ENCODE measurements at places on chromosomes 2 and 18.

DNA sequence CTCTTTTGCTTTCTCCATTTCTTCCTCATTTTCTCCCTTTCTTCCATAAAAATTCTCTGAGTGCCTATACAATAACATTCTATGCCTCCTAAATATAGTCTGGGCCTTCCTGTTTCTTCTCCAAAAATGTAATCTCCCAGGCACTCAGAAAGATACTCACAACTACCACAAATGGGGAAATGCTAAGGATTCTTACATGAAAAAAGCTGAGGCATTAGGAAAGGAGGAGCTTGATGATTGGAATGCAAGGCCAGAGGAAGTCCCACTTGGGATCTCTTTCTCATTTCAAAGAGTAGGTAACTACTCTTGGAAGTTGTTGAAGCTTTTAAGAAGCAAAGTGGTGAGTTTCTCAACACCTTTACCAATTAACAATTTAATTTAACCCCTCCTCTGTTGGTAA is 3.4 kb downstream of the VSNL1 start:
- no peak for DNase-seq

DNA sequence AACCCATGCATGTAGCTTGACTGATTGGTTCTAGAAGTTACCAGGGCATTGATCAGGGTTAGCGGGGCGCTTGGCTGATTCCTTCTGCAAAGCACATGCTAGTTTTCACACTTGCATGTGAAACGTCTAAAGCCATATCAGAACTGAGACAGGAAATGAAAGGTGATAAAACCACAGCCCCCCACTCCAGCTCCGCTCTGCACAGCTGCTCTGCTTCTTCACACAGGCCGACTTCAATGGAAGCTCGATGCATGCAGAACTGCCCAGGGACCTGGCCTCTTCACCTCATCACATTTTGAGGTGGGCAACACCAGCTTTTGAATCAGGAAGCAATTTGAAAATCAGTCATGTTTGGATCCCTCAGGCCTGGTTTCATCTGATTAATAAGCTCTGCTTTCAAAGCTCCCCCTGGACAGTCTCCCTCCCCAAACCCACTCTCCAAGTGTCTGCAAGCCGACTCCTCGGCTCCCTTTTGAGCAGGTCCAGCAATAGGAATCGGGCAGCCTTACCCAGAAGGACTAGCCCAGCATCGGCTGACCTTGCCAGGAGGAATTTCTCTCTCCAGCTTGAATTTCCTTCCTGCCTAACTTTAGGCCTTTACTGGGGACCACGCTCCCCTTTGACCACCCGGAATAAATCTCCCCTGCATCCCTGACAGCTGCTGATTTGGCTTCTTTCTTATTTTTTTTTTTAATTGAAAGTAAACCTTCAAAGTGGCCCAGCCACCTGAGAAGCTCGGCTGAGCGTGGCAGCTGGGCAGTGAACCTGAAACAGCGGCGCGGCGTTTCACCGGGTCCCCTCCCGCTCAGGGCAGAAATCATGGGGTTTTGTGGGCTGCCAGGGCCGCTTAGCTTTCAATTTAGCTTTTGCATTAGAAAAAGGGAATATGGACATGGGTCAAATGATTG is 31.7 kb downstream of the HRH4 start:
- no peak for DNase-seq

GRCh38 chr18:32276256-32276655 is 86.4 kb downstream of the MEP1B start:
- no peak for DNase-seq

GRCh38 chr2:179917272-179917671 is 55.9 kb upstream of the ZNF385B start:
- no peak for DNase-seq

DNA sequence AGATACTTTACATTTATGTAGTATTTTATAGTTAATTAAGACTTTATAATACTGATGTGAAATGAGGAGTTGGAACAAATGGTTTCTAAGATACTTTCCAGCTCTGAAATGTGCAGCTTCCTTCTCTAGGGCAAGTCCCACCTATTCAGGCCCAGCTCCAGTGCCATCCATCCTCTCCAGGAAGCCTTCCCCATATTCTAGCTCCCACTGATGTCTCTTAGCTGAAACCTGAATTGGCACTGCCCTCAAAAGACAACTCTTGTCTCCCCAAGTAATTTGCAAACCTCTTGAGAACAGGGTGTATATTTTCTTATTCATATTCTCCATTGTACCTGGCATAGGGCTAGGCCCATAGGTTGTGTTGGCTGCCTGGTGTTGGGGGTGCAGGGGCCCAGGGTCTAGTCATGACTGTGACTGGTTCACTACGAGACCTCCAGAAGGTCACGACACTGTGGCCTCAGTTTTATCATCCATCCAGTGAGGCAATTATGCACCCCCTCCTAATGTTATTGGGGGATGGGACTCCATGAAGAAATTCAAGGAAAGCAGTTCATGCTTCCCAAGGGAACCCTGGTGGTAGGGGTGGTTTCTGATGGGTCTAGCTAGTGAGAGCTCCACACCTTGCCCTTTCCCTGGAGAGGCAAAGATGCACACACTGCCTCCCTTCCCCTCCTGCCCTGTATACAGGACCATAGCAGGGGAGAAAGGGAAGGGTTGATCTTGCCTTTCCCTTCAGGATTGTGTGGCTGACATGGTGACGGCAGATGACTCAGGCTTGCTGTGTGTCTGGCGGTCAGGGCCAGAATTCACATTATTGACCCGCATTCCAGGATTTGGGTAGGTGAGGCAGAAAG is 2.8 kb downstream of the WDR54 start:
- DNase-seq: no peak

- peak; percentile 96 for DNase-seq
Measured at GRCh38 chr18:36067055-36067957, at the start of gene RPRD1A. Gene RPRD1A, minus strand, starts transcription at chr18:36067559. Its CDS starts 155 bp downstream, at chr18:36067404.

DNA sequence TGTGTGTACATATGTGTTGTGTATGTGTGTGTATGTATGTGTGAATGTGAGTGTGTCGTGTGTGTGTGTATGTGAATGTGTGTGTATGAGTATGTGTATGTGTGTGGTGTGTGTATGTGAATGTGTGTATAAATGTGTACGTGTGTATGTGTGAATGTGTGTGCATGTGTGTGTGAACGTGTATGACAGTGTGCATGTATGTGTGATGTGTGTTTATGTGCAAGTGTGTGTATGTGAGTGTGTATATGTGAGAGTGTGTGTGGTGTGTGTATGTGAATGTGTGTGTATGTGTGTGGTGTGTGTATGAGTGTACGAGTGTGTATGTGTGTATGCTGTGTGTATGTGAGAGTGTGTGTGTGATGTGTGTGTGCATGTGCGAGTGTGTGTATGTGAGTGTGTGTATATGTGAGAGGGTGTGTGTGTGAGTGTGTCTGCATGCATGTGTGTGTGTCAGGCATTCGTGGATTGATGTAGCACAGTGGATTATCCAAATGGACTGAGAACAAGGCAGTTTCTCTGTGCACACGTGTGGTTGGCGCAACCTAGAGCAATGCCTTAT is 127.2 kb downstream of the SH3BP4 start:
- DNase-seq: no peak

DNA sequence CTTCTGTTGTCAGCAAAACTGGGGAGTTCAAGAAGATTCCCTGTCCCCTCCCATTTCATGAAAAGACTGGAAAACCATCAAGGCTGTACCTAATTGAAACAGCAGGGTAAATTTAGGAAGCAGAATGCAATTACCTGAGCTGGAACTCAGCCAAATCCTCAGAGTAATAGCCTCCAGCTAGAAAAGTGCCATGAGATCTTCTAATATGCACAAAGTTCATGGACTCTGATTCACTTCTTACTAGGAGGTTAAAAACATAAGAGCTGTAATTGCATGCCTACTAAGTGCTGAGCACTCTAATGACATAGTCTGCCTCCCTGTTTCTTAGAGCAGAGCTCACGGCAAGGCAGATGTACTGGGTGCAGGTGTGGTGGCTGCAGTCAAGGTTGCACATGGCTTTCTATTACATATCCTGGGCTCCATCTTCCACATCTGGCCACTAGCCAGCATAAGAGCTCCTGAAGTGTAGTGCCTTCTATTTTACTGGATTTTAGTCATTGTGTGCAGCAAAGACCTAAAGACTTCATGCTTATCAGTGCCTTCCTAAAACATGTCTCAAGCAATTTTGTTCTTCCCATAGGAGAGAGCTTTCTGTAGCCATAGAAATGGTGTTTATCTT is 341.7 kb downstream of the PTPRM start:
- no peak for DNase-seq

GRCh38 chr2:174686430-174686829 is 77.8 kb downstream of the CHRNA1 start:
- no peak for DNase-seq

DNA sequence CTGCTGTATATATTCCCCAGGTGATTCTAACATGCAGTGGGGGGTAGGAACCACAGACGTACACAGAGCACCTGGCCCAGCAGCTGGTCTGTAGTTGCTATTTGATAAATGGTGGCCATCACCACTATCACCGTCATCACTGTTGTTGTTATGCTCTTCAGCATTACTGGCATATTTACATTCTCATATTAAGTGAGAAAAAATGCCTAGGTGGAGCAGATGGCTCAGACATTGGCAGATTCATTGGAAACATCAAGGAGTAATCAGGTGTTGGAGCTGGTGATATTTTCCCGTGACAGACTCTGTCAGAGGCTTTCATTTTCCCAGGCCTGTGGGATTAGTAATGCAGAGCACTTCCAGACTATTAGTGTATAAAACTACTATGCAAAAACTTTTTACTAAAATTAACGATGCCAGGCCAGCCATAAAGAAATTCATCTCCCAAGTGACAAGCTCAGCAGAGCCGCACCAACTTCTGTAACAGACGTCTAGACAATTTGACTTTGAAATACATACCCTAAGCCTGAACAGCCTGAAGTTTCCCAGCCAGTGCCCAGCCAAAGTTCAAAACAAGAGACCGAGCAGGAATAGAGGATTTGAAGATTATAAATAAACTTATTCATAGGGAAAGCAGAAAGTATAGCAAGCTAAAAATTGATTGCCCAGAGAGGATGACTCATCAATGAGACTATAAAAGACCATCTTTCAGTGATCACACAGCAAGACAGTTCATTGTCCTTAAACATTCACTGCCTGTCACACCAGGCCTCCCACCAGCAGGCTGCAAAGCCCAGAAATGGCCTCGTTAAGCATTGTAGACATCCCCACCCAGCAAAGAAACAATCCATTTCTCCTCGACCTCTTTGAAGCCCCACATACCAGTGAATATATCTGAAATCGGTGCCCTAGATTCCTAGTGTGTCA is 247.4 kb upstream of the CHAC2 start:
- DNase-seq: peak; percentile 100

GRCh38 chr2:187862715-187863114 is 308.5 kb upstream of the TFPI start:
- no peak for DNase-seq

DNA sequence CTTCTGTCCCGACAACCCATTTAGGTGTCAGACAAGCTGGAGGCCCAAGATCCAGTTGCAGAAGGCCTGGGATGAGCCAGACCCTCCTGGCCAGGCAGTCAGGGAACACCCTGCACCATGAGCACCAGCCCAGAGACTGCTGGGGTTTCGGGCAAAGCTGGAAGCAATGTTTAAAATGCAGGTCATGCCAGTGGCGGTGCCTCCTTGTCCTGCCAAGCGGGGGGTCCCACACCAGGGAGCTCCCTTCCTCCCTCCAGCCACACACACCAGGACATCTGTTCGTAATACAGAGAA is 230.2 kb downstream of the ATAD2B start:
- no peak for DNase-seq

DNA sequence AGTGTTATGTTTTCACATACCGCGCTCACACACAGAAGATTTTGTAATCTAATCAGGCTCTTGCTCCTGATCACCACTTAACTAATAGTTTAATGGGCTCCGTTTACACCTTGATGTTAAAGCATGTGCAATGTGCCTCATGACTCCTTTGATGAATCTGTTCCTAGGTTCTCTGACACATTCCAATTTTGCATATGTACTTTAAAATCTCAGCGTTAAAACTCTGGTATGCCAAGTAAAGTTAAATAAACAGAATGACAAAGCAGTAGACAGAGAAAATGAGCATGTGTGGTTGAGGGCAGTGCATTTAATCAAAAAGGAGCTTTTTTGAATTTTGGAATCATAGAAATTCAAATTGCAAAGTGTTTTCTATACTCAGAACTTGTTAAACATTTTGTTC is 96.4 kb downstream of the TCF4 start:
- no peak for DNase-seq

DNA sequence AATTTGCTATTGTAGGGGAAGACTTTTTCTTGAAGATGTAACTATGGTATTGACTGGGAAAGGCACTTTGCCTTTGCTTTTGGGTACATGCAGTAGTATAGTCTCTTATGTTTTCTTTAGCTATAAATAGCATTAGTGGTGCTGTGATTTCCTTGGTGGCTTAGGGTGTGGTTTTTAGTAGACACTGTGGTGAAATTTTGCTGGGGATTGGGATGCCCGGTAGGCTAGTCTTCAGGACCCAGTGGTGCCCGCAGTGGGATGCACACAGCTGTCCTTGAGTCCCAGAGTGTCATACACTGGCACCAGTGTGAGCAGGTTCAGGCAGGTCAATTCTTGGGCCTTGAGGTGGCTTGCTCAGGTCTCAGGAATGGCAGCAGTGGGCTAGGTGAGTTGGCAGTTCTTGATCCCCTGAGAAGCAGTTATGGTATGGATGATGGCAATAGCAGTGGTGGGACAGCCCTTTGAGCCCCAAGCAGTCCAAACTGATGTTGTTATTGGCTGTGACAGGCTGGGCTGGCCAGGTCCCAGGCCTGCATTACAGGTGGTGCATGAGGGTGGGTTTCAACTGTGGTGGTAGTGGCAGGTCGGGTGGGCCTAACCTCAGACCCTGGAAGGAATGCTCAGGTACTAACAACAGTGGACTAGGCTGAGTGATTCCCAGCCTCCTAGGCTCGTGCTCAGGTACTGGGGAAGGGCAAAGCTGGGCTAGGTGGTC is 124.3 kb downstream of the XRCC5 start:
- DNase-seq: no peak

- DNase-seq: no peak
Measured at GRCh38 chr2:151053661-151053990, 208.0 kb downstream of the RBM43 start.

GRCh38 chr2:143026411-143027054 is 102.7 kb upstream of the ARHGAP15 start:
- DNase-seq: no peak

DNA sequence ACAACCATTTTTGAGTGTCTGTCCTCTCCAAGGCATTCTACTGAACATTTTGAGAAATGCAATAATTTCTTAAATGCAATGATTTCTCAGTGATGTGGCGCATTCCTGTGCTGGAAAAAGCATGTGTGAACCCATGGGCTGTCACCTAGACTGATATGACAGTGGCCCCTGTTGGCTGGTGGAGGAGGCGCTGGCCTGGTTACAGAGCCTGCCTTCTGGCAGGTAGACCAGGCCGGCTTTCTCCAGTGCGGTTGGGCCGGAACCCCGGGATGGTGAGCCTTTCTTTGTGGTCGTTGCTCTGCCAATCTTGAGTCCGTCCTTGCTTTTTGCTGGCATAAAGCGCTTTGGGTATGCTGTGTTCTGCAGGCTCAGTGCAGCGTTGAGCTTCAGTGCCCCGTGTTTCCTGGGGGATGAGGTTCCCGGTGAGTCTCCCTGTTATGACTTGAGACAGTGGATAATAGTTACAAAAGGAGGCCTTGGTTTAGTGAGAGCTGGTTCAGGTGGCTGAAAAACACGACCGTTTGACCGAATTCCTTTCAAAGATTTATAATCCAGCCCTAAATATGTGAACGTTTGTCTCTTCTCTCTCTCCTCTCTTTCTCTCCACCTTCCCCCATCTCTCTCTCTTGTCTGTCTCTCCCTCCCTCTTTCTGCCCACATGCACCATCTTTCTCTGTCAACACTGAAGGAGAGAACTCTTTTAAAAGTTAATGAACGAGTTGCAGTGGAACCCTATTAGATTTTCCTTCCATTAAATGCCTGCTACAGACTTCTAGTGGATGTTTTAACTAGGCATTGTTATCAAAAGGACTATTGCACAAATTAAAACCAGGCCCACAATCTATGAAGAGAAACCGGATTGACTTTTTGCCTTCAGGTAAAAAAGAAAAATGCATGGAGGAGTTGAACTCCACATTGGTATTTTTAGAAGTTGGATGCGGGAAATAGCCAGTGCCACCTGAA is 34.0 kb downstream of the TSHZ1 start:
- DNase-seq: no peak
